ENCODE measurements at places on chromosomes 16 and 17.

DNA sequence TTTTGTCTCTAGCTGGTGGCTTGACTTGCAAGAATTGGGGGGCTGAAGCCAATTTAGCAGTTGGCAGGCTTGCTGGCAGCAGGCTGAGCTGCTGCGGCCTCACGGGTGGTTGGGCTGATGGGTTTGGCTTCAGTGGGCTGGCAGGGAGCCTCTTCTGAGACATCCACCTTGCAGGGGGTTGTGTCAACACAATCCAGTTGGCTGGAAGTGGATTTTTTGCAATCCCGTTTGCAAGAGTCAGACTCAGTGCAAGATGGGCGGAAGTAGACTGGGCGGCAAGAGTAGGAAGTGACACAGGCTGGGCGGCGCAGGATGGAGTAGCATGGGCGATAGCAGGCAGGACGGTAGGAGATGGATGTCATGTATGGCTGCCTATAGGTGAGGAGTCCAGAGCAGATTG lies 1.5 kb downstream of the KRTAP16-1 start:
- DNase-seq, result no peak

GRCh38 chr17:35900708-35901480 lies 20.7 kb upstream of the CCL5 start:
- DNase-seq, result no peak

- DNase-seq, result no peak
These were observed 3.4 kb downstream of the MNT start for GRCh38 chr17:2397247-2398171.

DNA sequence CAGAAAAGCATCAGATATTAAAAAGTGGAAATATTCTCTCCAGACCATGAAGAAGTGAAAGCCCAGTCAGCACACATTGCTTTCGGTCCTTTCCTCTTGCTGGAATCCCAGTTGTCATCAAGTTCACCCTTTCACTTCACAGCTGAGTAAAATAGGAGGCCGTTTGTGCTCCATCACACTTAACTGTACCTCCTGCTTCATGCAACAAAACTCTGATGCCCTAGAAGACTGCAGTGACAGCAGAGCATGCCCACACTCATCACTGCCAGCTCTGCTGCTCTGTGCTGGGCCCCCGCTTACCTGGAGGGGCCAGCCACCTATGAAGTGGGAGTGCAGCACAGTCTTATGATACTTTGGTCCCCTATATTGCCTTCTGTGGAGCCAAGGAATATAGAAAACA lies 62.5 kb downstream of the N4BP1 start:
- no peak for DNase-seq

DNA sequence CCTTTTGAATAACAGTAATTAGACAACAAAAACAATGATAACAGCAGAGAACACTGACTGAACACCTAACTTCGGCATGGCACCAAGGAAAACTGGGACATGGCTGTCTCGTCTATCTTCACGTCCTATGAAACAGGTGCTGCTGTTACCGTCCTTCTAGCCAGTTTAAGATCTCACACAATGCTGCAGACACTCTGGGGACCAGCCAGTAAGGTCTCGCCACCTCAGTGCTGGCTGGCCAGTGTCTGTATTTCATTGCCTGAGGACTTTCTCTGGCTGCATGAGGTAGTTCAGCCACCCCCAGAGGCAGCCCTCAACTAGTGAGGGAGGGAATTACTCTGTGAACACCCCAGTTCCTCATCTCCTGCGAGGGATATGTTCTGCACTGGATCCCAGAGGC lies 57.6 kb downstream of the AMFR start:
- DNase-seq, result no peak

GRCh38 chr17:58641887-58642311 lies 49.9 kb downstream of the TEX14 start:
- no peak for DNase-seq

GRCh38 chr16:1258225-1258600 lies 2.3 kb downstream of the TPSD1 start:
- DNase-seq, result no peak

DNA sequence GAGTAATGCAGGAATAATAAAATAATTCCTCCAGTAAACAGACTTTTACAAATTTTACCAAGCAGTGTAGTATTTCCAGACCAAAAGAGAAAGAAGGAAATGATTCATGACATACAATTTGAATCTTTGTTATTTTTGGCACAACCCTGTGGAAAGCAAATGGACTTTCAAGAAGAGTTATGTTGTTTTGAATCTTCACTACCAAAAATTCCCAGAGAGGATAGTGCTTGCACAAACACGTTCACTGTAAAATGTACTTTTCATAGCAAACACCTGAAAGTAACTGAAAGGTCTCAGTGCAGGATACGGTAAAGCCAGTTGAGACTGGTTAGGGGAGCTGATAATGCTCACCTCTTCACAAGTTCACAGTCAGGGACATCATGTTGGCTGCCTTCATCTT lies 107.1 kb downstream of the USP22 start:
- DNase-seq, result no peak

GRCh38 chr17:49575679-49576087 lies at the start of gene NXPH3:
TSS of gene NXPH3 (plus strand) at chr17:49575871. CDS start at chr17:49576220, 349 bp downstream.
- DNase-seq, result peak; percentile 23

GRCh38 chr16:75060723-75061122 lies 55.9 kb downstream of the LDHD start:
- no peak for DNase-seq

GRCh38 chr16:2459647-2460390 lies at the start of gene TEDC2:
TSS of gene TEDC2 (plus strand) at chr16:2460109. CDS start at chr16:2460145, 36 bp downstream.
- peak; percentile 94 for DNase-seq

- DNase-seq, result no peak
These were observed 87.5 kb upstream of the GSE1 start for GRCh38 chr16:85525420-85526184.

- DNase-seq, result no peak
These were observed 824 bp downstream of the SOX8 start for GRCh38 chr16:982145-983043.

DNA sequence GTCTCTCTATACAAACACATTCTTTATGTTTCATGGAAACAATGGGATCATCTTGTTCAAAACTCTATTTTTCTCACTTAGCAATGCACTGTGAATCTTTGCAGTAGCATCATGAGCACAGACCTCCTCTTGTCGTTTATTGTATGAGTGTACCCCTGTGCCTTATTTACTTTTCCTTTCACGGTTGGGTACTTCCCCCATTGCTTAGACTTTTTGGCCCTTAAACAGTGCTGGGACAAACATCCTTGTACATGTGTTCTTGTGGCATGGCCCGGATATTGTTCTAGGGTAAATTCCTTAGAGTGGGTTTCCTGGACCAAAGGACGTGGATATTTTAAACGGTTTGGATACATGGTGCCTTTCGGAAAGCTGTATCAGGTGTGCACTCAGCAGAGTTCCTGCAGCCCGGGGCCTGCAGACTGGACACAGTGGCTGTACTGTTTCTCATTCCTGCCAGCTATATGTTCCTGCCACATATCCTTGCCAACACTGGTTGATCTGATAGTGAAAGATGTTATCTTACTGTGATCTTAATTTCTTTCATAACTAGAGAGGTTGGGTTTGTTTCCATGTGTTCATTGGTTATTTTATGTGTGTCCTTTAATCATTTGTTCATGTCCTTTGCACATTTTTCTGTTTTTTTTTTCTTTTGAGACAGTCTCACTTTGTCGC lies 111.1 kb downstream of the OR1D5 start:
- no peak for DNase-seq

DNA sequence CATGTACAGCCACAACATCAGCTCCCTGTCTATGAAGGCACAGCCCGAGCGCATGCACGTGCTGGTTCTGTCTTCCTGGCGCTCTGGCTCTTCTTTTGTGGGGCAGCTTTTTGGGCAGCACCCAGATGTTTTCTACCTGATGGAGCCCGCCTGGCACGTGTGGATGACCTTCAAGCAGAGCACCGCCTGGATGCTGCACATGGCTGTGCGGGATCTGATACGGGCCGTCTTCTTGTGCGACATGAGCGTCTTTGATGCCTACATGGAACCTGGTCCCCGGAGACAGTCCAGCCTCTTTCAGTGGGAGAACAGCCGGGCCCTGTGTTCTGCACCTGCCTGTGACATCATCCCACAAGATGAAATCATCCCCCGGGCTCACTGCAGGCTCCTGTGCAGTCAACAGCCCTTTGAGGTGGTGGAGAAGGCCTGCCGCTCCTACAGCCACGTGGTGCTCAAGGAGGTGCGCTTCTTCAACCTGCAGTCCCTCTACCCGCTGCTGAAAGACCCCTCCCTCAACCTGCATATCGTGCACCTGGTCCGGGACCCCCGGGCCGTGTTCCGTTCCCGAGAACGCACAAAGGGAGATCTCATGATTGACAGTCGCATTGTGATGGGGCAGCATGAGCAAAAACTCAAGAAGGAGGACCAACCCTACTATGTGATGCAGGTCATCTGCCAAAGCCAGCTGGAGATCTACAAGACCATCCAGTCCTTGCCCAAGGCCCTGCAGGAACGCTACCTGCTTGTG lies 10.7 kb downstream of the CHST4 start:
- DNase-seq, result no peak

DNA sequence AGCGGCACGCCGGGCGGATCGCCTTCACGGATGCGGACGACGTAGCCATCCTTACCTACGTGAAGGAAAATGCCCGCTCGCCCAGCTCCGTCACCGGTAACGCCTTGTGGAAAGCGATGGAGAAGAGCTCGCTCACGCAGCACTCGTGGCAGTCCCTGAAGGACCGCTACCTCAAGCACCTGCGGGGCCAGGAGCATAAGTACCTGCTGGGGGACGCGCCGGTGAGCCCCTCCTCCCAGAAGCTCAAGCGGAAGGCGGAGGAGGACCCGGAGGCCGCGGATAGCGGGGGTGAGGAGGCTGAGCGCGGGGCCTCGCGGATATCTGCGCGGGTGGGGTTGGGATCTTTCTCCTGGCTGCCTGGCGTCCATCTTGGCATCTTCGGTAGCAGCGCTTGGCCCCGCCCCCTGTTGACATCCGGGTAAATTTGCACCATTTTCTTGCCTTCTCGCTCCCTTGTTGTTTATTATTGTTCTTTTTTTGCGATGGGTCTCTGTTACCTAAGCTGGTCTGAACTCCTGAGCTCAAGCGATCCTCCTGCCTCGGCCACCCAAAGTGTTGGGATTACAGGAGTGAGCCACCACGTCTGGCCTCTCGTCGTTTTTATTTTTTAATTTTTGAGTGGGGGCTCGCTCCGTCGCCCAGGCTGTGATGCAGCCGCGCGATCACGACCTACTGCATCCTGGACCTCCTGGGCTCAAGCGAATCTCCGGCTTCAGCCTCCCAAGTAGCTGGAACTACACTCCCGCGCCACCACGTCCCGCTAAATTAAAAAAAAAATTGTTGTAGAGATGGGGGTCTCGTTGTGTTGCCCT lies 898 bp downstream of the TERF2IP start:
- peak; percentile 67 for DNase-seq

- no peak for DNase-seq
These were observed 2.8 kb downstream of the STAT5A start for GRCh38 chr17:42291129-42291528.

DNA sequence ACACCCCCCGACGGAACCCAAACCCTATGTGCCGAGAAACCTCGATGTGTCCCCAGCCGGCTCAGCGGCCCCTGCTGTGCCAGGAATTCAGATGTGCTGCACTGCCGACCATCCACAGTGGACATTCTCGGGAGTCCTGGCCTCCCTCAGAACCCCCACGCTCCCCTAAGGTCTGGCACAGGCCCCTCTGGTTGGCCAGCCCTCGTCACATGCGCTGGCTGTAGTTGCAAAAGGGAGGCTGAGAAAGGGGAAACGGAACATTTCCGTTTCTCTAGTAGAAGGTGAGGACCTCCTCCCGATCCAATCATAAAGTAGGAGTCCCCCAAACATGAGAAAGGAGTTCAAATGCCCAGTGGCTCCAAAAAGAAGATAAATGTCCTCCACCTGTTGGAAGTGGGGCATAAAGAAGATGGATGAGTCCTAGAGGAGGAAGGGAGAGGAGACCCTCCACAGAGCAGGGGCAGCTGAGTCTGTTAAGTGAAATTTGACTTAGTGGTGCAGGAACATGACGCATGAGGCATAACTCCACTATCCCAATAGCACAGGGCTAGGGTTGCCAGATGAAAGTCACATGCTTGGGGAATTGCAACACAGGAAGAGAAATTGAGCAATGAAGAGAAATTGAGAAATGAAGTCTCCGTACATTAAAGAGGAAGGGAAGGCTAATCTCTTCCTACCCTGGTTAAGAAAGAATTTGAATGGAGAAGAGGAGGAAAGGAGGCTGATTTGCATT lies 49.3 kb upstream of the WSB1 start:
- no peak for DNase-seq

GRCh38 chr17:17071531-17072360 lies 29.5 kb downstream of the MPRIP start:
- no peak for DNase-seq

All from stimulated activated CD8-positive, alpha-beta memory T cell treated with anti-CD3 and anti-CD28 coated beads, Interleukin-4, amount 100 ng/mL, for 1 hour (primary cell).